ENCODE measurements at places on chromosomes 16 and 17.

DNA sequence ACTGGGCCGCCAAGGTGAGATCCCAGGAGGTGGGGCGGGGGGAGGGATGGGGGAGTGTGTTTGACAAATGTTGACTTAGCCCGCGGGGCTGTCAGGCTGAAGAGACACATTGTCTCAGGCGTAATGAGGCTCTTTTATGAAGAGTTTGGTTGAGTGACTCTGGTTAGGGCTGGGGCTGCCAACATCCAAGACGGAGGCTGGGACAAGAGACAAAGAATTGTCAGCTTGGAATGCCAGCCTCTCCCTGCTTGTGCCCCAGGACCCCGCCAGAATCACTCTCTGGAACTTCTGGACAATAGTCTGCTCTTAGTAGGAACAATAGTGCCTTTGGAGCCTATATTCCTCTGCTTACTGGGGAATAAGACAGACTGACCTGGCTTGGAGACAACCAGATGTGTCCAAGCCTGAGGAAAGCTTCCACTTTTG is 24.0 kb downstream of the PCTP start:
- DNase-seq, result no peak

GRCh38 chr17:34051046-34051445 is 204.0 kb upstream of the CCL2 start:
- DNase-seq, result no peak

DNA sequence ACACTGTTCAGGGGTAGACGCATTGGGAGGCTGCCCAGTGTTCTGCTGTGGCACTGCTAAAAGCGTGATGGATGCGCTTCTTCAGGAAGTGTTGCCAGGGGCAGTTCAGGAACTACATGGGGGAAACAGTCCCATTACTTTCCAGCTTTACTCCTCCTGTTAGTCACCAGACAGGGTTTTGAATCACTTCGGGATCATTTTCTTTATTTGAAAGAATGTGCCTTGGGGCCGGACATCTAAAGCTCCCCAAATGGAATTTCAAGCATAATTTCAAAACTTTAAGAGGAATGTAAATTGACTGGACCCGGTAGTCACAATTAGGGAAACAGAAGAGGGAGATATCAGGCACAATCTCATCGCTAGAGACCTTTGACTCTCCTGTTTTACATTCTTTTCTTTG is 1.3 kb upstream of the KRTAP2-1 start:
- no peak for DNase-seq

- no peak for DNase-seq
Measured at GRCh38 chr17:8922451-8922850, 43.1 kb downstream of the PIK3R5 start.

DNA sequence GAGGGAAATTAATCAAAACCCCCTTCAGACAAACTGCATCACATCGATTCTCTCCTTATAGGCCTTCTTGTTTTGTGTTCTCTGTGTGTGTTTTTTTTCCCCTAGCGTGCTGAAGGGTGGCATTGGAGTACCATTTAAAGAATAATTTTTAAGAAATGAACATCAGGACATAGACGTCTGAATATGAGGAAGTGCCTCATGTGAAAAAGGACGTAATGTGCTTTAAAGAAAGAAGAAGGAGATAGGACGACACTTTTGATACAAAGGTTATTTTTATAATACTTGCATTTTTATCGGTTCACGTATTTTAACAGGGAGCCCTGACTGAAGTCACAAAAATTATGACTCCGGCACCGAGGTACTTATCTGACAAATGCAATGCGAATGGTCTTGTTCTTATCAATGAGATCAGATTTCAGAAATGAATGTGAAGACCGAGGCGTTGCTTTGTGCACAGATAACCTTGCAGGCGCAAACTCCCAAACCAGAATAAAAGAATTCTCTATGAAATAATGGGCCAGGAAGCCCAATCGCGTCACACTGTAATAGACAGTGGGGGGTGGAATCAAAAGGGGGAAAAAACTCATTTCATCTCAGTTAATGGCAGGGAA is 606.3 kb downstream of the MAF start:
- DNase-seq, result no peak

- no peak for DNase-seq
Measured at GRCh38 chr17:72858826-72859495, 233.5 kb downstream of the SLC39A11 start.

DNA sequence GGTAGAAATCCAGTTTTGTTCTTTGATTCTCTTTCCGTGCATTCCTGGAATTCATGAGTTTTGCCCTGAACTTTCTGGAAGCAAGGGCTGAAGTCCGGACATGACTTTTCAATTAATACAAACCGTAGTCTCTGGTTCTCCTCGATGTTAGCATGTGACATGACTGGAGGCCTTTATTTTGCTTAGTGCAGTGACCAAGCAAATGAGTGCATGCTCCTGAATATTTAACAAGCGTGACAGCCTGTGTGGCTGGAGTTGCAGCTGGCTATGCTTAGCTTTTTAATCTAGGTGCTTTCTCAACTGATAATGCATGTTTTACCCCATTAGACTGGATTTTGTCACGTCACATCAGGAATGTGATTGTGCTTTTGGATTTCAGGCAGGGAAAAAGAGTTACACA is 302.1 kb downstream of the MAP2K6 start:
- DNase-seq, result no peak

DNA sequence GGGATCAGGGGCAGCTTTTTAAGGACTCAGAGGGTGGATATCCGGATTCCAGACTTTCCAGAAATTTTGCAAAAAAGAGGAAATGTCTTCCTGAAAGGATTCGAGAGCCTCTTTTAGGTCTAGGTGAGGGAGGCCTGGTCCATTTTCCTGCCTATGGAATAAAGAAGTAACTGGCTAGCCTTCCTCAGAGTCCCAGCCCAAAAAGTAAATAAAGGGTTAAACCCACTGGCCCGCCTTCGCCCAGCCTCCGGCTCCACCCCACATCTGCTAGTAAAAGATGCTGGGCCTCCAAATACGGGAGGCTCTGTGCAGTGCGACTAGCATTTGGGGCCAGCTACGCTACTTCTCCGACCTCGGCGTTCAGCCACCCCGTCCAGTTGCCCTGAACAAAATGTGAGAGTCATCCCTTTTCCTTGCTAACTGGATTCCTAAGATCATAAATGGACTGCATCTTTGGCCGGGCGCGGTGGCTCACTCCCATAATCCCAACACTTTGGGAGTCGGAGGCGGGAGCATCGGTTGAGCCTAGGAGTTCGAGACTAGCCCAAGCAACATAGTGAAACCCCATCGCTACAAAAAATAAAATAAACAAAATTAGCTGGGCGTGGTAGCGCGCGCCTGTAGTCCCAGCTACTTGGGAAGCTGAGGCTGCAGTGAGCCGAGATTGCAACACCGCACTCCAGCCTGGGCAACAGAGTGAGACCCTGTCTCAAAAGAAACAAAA is 824 bp upstream of the MPP2 start:
- DNase-seq, result peak; percentile 51

DNA sequence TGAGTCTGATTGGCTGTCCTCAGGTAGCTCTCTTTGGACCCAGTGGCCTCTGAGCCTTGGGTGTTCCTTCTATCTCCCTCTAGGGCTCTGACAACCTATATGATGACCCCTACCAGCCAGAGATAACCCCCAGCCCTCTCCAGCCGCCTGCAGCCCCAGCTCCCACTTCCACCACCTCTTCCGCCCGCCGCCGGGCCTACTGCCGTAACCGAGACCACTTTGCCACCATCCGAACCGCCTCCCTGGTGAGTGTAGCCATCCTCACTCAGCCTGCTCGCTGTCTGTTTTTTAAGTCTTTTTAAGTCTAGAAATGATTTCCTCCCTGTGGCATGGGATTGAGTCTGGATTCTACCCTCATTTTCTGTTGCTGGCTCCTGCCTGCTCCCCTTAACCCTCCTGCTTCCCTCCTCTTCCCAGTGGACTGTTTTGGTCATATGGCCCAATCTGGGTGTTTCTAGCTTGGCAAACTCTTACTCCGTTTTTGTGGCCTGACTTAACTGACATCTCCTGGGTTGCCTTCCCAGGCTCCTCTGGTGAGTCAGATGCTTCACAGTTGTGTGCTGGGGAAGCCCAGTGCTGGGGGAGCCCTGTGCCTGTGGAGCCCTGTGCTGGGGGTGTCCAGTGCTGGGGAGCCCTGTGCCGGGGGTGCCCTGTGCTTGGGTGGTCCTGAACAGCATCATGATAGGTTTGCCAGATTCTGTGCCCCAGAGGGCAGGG is 9.9 kb downstream of the TAOK2 start:
- no peak for DNase-seq

- DNase-seq, result no peak
Measured at GRCh38 chr16:23024044-23024443, 125.2 kb downstream of the USP31 start.

DNA sequence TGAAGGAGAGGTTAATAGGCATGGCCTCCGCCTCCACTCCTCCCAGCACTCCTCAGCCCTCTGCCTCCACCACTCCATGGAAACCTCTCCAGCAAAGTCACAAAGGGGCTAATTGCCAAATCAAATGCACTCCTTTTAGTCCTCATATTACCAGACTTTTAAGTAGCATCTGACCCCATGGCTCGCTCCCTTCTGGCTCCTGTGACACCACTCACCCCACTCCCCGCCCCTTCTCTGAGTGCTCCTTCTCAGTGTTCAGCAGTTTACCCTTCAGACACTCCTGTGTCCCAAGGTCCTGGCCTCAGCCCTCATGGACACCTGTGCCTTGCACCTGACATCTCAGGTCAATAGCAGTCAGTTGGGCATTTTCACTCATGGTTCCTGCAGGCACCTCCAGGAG is 243.5 kb upstream of the CCL2 start:
- no peak for DNase-seq

GRCh38 chr17:50117202-50118051 is 12.5 kb downstream of the SAMD14 start:
- peak; percentile 52 for DNase-seq

DNA sequence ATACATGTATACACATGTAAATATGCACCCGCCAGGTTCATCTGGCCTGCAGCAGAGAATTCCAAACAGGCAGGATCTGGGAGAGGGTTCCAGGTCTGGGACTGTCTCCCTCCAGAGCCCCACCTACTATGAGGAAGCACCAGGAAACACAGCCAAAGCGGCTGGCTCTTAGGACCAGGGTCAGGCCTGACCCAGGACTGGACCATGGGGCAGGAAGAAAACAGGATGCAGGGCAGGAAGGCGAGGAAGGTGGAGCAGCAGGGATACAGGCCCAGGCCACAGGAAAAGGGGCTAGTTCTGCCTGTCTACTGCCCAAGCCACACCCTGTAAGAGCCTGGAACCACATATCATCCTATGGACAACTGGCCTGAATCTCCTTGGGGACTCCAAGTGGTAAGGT is 2.2 kb downstream of the HID1 start:
- DNase-seq, result no peak

DNA sequence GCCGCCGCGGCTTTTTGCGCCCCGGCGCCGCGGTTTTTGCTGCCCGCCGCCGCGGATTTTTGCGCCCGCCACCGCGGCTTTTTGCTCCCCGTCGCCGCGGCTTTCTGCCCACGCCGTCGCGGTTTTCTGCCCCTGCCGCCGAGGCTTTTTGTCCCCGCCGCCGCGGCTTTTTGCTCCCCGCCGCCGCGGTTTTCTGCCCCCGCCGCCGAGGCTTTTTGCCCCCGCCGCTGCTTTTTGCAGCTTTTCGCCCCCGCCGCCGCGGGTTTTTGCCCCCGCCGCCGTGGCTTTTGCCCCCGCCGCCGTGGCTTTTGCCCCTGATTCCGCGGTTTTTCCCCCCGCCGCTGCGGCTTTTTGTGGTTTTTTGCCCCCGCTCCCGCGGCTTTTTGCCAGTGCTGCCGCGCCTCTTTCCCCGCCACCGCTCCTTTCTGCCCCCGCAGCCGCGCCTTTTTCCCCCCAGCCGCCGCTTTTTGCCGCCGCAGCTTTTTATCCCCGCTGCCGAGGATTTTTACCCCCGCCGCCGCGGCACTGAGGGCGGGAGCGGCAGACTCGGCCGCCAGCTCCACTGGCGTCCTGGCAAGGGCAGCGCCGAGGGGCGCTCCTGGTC is 518.6 kb upstream of the WSB1 start:
- no peak for DNase-seq

GRCh38 chr17:12826431-12826830 is 37.1 kb downstream of the ARHGAP44 start:
- no peak for DNase-seq

DNA sequence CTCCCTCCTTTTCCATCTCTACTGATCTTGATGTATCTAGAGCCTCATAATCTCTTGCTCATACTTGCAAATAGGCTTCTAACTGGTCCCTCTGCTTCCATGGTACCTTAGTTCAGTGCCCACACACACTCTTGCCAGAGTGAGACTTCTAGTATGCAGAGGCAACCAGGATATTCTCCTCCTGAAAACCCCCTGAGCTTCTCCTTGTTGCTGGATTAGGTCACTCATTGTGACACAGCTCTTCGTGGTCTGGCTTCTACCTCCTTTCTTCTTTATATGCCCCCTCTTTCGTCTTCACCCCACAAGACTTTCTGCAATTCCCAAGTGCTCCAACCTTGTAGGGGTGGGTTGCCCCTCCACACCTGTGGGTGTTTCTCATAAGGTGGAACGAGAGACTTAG is 2.5 kb upstream of the FAM20A start:
- DNase-seq, result no peak

- DNase-seq, result no peak
Measured at GRCh38 chr17:28338056-28338768, 2.7 kb downstream of the TNFAIP1 start.

GRCh38 chr16:84319146-84319760 is 24.6 kb downstream of the WFDC1 start:
- no peak for DNase-seq

DNA sequence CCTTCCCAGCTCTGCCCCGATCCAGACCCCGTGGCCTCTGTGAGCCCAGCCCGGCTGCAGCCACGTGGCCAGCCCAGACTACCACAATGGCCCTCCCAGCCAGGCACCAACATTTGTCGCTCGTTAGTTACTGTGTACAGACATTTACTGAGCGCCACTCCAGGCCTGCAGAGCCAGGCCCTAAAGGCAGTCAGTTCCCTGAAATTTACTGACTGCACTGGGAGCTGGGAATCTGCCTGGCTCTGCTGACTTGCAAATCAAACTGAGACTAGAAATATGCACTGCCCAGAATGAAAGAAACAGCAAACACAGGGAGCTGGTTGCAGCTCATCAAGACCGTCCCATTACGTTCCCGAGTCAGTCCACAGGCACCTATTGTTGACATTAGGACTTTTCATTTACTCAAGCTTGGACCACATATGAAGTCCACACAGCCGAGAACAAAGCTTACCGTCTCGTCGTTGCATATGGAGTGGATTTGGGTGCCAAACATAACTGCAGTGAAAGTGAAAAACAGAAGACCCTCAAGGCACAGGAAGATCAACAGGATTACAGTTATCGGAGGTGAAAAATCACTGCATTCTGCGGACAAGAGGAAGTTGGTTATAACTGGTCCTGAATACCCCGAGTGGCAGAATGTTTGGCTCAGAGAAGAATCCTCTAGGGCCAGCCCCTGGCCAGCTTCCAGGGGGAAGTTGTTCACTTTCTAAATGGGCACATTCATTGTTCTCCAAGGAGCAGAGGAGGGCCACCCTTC is 34.5 kb downstream of the ZDHHC7 start:
- DNase-seq, result no peak

GRCh38 chr17:30997842-30998241 is 27.0 kb downstream of the RNF135 start:
- no peak for DNase-seq

- DNase-seq, result no peak
Measured at GRCh38 chr16:12349936-12350850, 373.7 kb downstream of the SNX29 start.

- no peak for DNase-seq
Measured at GRCh38 chr17:77872199-77872598, 86.3 kb upstream of the TNRC6C start.

GRCh38 chr16:57509231-57509923 is 23.1 kb upstream of the DOK4 start:
- no peak for DNase-seq

- DNase-seq, result no peak
Measured at GRCh38 chr16:58413359-58413758, 21.1 kb downstream of the GINS3 start.
